ENCODE measurements at places on chromosomes 4 and X. TPM values are rescaled to one million over a fixed set of nuclear protein-coding genes. Genes with fewer than 3 reads are reported as not detected.

XAGE2 gene
- not detected for total RNA-seq

CLTRN gene
- 0.38 TPM for total RNA-seq

LONRF3 gene
- total RNA-seq, result 1.7 TPM

SMIM14 gene
- 0.87 TPM for total RNA-seq

ZNF718 gene
- total RNA-seq, result 7.5 TPM

CSAG1 gene
- not detected for total RNA-seq

DDIT4L gene
- total RNA-seq, result 0.95 TPM

SCML2 gene
- total RNA-seq, result 3.1 TPM

TAPT1 gene
- total RNA-seq, result 34.2 TPM

GPM6B gene
- not detected for total RNA-seq

DNA sequence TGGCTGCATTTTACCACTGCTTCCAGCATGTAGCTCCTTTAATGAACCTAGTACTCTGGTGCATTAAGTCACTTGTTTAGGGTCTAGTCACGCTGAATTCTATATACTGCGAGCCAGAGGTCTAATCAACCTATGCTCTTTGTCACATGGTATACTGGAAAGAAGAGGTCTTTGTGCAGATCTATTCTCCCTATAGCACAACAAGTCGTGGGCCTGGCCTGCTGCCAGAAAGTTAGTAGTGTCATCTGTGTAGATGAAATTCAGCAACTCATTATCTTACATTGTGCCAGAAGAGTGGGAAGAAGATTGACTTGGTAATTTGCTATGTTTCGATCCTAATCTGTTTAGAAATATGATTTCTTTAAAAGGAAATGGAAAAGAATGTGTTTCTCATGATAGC is 80.8 kb downstream of the AWAT2 start:
- DNase-seq, result no peak

DNA sequence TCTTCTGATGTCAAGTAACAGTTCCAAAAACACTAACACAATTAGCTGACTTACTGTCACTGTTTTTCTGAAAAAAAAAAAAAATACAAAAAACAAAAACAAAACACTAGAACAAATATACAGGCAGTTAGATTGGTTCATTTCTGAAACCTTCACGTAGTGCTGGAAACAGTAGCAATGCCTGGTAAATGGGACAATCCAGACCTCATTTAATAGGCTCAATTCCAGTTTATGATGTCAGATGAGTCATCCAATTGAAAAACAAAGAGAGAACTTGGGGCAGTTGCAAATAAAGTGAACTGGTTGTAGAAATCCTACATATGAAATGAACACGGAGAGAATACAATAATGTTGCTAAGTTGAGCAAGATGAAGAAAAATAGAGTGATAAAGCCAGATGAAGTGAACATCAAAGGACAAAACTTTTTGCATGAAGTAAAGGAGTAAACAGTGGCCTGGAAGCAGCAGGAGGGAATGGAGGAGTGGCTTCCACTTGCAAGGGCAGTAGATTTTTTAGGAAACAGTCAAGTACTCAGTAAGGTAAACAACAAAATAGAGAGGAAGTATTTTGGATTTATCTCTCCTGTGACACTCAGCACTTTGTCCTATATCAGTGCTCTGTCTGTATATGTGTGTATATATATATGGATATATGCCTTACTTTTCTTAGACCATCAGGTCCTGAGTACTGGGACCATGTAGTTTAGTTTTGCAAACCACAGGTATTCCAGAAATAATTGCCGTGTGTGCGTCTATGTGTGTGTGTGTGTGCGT is 39.3 kb upstream of the MAGEA10 start:
- no peak for DNase-seq

- no peak for DNase-seq
These were observed 32.5 kb downstream of the MEPE start for GRCh38 chr4:87865288-87865687.

DNA sequence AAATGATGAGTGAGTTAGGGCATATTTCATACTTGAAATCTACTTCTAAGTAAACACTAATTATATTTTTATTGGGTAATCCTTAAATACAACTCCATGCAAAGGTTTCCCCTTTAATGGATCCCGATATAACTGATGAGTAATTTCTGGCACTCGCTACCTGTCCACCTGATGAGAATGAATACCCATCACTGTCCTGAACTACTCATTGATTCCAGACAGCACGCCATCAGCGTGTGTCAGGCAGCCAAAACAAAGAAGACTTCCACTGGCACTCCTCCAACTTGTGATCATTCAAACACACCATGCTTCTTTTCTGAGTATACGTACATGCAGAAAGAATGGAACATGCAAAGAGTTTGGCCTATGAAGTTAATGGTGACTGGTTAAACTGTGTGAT is 69.4 kb downstream of the HCCS start:
- no peak for DNase-seq

DNA sequence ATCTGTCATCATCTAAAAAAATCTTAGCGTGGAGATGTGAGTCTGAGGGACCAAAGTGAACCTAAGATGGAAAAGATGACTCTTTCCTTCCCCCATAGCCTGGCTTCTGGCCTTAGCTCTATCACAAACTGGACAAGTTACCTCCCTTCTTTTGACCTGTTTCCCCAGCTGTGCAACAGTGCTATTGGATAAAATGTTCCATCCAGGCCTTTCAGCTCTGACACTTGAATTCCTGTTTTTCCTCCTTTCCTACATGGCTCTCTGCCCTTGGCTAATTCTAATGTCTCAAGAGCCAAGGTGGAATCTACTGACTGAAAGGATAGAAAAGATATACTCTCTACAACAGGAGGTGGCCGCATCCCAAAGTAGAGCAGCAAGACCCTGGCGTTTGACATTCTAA is 84.5 kb upstream of the ARHGEF9 start:
- DNase-seq, result no peak

GRCh38 chrX:11665168-11666111 is at the start of gene ARHGAP6:
TSS of gene ARHGAP6 (minus strand) at chrX:11665920. CDS start at chrX:11664828, 1,092 bp downstream.
- no peak for DNase-seq

- DNase-seq, result no peak
These were observed 41.1 kb downstream of the CBLL2 start for GRCh38 chrX:22313766-22314165.

DNA sequence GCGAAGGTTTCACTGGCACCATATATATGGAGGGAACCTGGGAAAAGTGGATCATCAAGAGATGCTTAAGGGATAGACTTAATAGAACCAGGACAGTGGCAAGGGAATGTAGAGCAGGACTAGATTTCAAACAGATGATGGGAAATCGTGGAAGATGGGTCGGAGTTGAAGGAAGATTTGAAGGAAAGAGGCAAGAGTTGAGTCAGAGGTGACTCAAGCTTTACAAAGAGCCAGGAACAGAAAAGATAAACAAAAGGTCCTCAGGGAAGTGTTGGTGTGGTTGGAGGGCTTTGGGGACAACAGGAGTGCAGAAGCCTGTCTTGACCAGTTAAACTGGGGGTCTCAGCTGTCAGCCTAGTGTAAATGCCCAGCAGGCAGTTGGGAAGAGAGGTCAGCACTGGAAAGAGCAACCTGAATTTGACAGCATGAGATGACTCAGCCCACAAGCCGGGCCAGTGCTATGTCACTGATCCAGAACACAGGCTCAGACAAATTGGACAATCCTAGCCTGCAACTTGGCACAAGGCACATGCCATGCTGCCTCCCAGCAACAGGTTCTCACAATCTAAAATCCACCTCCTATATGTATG is 230.5 kb downstream of the IDS start:
- DNase-seq, result no peak

GRCh38 chr4:177532358-177532757 is 90.1 kb upstream of the AGA start:
- DNase-seq, result no peak

DNA sequence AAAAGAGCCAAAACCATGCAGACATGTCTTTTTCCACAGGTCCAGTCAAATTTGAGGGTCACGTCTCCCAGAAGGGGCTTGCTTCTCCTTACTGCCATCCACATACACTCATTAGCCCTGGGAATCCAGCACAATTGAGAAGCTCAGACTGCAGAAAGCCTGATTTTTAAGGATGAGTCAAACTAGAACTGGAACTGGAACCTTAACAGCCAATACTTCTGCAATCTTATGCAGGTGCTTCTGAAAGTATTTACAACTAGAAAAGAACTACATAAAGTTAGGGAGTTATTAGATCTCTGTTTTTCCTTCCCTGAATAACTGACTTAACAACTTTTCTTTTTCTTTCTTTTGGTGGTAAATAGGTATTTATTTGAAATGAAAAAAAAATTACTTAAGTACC is 86.3 kb downstream of the CDS1 start:
- no peak for DNase-seq

DNA sequence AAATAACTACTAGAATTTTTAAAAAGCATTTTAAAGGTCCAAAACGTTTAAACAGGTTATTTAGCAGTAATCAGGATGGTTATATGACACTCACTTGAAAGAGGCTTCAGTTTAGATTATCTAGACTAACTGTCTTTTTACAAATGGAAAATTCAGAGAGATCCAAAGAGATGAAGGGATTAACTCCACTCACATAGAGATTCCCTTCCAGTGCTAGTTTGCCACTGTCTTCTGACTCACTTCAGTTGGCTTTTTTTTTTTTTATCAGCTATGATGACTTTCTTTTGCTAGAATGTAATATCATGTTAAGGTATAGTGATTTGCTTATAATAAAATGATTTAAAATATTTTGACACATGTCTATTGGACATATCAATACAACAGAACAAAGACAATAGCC is 43.8 kb downstream of the GALNT7 start:
- no peak for DNase-seq

DNA sequence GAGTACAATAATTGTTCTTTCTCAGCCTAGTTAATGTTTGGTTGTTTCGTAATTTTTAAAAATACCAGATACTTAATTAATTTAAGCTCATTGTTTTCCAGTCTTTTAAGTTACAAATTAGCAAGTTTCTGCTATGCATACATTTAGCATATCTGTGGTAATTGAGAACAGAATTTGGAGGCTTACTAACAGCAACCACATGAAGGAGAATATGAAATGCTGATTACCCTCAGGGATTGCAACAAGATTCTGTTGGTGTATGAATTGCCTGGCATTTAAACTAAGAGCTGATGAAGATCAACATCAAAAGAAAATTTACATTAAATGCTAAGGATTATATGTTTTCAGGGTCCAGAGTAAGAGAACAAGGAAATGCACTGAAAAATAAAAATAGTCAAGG is 580.0 kb upstream of the INTU start:
- no peak for DNase-seq

DNA sequence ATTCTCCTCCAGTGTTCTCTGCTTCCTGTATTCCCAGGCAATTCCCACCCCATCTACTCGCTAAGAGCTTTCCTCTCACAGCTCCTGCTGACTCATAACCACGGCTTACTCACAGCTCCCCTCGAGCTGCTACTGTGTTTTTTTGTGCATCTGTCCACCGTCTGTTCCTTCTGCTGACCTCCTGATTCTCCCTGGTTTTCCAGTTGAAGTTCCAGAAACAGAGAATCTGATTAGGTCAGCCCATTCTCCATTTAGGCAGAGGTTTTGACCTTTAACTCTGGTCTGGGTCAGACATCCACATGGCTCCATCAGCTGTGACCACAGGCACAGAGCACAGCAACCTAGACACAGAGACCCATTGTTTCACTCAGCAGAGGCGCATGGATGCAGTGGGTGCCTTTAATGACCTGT is 5.5 kb upstream of the SMIM20 start:
- DNase-seq, result no peak

DNA sequence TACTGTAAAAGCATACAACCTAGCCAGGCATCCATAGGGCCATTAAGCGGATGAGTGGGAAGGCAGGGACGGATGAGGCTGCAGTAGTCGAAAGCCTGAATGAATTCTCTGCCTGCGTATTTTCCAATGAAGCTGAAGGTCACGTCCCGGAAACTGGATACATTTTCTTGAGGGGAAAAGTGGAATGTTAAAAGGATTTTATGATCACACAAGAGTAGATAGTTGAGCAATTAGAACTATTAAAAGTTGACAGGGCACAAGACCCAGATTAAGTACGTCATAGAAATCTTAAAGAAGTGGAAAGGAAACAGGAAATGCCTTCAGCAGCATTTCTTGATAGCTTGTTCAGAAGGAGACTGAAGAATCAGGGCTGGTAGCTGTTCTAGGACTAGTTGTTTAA is 98.3 kb upstream of the CXXC4 start:
- no peak for DNase-seq

- no peak for DNase-seq
These were observed 427.8 kb downstream of the IL15 start for GRCh38 chr4:142064181-142064580.

DNA sequence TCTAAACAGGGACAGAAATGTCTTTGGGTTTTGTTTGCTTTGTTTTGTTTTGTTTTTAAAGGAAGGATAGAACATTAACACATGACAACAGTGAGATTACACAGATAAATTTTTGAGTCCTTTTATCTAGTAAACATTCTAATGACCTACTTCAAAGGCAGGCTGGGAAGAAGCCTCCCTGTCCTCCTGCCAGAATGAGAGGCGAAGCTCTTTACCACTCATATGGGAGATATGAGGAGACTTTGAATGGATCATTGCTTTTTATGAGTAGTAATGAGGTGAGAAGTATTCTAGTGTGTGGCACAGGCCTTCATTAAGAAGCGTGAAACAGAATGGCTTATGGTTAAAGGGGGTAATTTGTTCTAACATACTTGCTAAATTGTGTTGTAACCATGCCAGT is 172.0 kb downstream of the FBXO8 start:
- DNase-seq, result no peak

DNA sequence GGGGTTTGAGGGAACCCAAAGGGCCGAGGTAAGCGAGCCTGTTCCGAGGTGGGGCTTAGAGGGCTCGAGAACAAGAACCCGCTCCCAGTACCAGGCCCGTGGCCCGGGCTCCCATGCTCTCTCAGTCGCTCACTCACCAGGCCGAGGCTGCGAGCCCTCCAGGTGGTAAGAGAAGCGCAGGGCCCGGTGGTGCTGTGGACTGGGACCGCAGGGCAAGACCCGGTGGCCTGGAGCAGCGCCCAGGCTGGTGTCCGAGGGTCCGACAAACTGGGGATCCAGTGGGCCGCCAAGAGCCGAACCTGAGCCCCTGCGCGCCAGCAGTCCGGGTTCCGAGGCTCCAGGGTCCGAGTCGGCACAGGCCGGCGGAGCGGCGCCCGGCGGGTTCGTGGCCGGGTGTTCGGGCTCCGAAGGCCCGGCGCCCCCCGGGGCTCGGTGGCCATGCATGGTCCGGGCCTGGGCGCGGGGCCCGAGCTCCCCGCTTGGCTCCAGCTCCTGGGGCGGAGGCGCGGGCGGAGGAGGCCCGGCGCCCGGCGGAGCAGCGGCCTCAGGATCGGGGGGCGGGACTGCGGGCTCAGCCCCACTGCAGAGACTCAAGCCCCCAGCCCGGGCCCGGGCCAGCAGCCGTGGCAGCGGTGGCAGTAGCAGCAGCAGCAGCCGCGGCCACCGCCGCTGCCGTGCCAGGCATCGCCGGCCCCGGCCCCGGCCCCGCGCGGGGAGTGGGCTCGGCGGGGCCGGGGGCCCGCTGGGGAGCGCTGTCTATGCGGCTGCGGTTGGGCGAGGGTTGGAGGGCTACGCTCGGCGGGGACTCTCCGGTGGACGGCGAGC is 833 bp downstream of the FGD1 start:
- no peak for DNase-seq

DNA sequence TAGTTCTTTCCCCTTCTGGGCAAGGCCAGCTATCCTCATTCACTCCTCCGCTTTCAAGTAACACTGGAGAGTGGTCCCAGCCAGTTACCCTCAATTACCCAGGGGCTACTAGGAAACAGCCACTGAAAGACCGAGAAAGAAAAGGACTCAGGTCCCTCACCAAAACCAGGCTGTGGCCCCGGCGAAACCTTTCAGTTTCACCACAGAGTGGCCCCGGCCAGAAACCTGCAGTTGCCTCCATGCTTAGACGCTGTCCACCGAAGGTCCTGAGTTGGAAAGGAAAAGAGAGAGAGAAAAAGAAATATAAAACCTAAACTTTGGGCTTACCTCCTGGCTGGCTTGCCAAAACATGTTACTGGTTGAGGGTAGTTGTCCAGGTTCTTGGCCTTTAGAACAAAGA is 5.0 kb upstream of the AREG start:
- DNase-seq, result no peak

Data from activated CD8-positive, alpha-beta T cell treated with anti-CD3 and anti-CD28 coated beads for 36 hours (primary cell).